Osteocyte (in vitro differentiated cells): ENCODE measurements at places on chromosomes 12 and 14. TPM values are rescaled to one million over a fixed set of nuclear protein-coding genes. Genes with fewer than 3 reads are reported as not detected.

- DNase-seq, result no peak
Measured at GRCh38 chr12:56389412-56389811, 26.8 kb upstream of the APOF start.

The CDKN1B gene
- 76.4 and 78.9 TPM in 2 replicates for total RNA-seq

GRCh38 chr12:31119192-31119802, 45.6 kb downstream of the DDX11 start:
- peak; percentile 81 for DNase-seq

DNA sequence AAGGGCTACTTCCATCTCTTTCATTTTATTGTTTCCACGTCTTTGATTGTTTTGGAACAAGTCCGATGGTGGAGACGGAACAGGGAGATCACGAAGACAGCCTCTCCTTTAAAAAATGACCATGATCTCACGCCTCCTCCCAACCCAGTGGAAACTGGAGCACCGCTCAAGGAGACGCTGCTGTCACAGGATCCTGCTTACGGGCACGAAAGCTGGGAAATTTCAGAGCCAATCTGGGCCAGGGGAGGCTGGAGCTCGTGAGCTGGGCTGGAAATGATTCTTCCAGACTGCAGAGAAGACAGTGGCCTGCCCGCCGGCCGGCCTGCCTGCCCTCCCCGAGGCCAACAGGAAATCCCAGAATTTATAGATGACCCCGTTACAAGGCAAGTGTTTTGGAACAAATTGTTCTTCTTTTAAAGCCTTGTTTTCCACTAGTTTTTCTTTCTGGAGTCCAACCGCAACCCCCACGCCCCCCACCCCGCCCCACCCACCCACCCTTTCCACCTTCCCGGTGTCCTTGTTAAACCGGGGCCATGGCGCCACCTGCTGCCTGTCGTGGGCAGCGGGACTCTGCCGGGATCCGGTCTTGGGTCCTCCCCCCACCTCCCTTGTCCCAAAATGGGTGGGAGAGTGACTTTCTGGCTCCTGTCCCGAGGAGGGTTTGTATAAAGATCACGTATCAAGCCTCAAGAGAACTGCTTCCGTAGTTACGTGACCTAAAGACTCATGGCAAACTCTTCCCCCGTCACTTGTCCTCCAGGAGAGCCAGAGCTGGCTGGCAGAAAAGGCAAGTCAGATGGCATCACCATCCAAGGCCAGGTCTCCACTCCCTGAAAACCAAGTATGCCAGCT, 40.3 kb downstream of the MAP1LC3B2 start:
- peak; percentile 94 for DNase-seq

The PPP1CC gene
- 99.0 and 102 TPM in 2 replicates for total RNA-seq
